ENCODE measurements at places on chromosomes 11 and 22.
A peak's percentile ranks its signal among the peaks of the same experiment; 100 is the strongest.

DNA sequence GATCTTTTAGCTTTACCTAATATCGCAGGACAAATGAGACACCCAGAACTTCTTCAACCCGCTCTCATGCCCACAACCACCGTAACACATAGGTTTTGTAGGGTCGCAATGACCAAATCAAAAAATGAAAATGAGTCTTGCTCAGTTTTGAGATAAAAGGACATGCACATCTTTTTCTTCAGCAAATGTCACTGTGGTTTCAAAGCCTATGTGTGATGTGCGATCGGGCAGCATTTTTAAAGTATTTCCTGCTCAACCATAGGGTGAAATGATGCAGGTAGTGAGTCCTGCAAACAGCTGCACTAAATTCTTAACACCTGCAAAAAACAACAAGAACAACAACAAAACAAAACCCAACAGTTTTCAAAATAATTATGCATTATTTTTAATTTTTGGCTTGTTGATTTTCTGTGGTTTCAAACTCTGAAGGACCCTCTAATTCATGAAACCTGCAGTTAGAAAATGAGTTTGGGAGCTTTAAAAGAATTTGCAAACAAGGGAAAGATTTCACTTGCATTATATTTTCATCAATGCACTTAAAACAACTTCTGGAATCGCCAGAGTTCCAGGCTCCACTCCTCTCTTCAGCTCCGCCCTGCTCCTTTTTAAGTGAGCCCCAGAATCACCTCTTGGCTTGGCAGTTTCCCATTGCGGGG lies 79.4 kb downstream of the PRR5L start:
- no peak for DNase-seq

- no peak for DNase-seq
Measured at GRCh38 chr11:19597876-19598275, 114.8 kb upstream of the NAV2 start.

DNA sequence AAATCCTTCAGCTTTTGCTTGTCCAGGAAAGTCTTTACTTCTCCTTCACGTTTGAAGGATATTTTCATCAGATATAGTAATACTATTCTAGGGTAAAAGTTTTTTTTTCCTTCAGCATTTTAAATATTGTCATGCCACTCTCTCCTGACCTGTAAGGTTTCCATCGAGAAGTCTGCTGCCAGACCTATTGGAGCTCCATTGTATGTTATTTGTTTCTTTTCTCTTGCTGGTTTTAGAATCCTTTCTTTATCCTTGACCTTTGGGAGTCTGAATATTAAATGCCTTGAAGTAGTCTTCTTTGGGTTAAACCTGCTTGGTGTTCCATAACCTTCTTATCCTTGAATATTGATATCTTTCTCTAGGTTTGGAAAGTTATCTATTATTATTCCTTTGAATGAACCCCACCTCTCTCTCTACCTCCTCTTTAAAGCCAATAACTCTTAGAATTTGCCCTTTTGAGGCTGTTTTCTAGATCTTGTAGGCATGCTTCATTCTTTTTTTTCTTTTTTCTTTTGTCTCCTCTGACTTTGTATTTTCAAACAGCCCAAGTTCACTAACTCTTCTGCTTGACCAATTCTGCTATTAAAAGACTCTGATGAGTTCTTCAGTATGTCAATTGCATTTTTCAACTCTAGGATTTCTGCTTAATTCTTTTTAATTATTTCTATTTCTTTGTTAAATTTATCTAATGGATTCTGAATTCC lies 12.0 kb upstream of the WEE1 start:
- no peak for DNase-seq

DNA sequence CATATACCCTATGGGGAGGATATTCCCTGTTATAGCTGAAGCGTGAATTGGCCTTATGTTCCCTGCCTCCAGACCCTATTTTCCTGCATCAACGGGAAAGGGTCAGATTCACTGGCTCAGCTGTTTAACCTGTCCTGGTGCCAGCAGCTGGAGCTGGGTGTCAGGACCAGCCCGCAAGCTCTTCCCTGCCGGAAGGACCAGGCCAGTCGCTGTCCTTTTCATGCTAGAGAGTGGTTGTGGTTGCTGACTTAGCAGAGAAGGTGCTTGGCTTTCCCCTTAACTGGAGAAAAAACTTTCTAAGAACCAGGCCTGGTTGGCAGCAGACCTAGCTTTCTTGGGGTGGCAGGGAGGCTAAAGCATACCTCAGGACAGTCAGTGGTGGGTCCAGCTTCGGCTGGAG lies 5.2 kb upstream of the SREBF2 start:
- DNase-seq, result no peak

DNA sequence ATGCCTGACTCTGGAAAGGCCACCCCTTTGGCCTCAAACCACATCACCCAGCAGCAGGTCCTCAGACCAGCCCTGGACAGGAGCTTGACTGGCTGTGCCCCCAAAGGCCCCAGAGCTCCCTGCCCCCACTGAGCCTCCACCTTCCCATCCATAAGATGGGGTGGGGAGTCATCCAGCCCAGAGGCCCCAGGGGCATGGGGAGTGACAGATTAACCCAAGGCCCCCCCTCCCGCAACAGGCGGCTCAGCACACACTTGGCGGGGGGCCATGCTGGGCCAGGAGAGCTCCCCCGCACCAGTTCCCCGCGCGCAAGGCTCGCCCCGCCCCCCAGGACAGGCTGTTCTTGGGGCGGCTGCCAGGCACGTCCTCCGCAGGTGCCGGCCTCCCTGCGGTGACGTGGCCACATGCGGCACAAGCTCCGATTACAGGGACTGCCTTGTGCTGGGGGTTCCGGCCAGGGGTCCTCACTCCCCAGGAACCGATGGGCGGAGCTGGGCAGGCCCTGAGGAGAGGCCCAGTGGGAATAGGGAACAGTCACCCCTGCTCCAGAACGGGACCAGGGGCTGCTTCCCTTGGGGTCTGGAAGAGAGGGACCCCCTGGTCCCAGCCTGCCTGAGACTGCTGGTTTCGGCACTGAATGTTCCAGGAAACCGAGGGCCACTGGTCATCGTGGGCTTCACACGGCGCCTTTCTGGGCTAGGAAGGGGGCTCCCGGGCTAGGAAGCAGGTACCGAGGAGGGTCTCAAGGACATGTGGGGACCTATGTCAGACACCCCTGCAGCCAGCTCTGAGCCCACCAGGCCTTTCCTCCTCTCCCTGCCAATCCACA lies 5.1 kb upstream of the CDKN1C start:
- DNase-seq, result no peak

DNA sequence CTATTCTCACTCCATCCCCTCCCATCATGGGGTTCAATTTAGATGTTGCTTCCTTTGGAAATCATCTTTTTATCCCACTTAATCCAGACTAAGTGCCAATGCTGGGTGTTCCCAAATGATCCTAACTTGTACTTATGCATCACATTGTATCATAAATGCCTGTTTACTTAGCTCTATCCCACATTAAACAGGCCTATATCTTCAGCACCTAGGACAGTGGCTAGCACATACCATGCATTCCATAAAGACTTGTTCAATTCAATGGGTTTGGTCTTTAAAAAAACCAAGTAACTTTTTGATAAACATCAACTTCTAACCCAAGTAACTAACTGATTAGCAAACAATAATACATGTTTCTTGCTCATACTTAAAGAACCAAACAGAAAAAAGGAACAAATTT lies 40.6 kb downstream of the RSF1 start:
- peak; percentile 28 for DNase-seq

DNA sequence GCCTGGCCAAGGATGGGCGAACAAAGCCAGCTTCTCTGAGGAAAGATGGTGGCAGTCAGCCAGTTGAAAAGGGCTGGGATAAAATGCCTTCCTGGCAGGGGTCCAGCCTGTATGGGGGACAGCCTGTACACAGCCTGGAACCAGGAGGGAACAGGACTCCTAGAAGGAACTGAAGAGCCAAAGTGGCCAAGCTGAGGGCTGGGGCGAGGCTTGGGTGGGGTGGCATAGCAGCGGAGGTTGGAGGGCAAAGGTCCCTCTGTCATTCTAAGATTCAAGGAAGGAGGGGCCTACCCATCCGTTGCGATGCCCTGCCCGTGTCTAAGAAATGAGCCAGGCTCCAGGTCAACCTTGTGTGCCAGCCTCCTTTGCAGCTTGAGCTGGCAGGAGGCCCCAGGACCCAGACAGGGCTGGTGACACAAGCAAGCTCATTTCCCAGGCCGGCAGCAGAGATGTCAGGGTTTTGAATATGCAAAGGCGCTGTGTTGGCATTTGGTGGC lies 22.6 kb downstream of the FADD start:
- no peak for DNase-seq

- DNase-seq, result no peak
Measured at GRCh38 chr11:85945788-85946187, 90.6 kb downstream of the CCDC83 start.

DNA sequence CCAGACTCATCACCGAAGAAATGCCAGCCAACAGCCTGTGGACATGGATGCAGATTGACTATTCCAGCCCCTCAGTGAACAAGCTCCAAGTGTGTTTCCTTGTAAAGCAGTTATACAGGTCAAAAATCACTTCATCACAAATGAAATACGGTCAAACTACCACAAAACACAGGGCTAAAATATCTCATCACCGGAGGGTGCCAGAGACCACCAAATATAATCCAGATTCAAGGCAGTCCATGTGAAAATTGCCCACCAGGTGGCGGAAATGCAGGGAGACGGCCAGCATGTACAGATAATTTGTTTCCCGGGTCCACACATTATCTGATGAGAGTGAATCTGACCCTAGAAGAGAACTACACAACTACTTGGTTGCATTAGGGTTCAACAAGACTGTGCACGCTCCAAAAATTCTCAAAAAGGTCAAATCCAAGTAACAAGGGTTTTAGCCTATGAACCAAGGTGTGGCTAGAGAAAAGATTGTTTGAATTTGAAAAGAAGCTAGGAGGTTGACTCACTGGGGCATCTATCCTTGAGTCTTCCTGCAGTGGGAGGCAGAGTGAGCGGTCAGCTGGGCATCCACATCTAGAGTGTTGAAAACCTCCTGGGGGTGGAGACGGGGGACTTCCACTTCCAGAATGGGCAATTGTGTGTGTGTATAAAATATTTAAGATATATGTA lies 71.7 kb downstream of the IGLL5 start:
- DNase-seq, result peak; percentile 68

GRCh38 chr11:34411111-34411510 lies 27.6 kb upstream of the CAT start:
- no peak for DNase-seq

GRCh38 chr11:122910775-122911174 lies 28.2 kb downstream of the JHY start:
- no peak for DNase-seq

DNA sequence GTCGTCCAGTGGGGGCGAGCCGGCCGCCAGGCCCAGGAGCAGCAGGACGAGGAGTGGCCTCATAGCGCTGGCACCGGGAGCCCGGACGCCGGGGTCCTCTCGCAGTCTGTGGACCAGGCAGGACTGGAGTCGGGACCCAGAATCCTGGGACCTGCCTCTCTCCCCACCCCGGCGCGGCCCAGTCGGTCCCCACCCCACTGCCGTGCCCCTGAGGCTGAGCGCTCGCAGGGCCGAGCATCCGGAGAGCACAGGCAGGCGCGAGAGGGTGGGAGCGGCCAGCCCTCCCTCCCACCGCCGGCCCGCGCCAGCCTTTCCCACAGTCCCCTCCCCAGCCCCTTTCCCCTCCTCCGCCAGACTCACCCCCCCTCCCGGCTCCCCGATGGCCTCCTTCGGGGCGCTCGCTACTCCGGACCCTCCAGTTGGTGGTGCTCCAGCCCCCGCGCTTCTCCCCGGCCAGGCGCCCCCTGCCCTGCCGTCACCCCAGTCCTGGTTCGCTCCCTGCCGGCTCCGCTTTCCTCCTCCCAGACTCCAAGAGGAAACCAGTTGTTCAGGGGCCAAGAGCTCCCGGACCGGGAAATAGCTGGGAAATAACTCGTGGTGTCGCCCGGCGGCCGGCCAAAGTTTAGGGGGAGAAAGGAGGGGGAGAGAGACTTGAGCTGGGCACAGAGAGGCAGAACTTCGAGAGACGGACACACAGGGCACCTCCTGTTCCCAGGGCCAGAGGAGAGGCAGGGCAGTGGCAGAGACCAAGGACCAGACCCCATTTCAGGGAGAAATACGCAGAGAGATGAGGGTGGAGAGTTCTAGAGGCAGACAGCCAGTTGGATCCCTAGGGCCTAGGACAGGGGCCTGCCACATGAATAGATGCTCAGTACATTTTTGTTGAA lies at the start of gene C1QTNF5:
Gene C1QTNF5 (minus strand): TSS at position 549 of the 887 bp plus-strand sequence. CDS start 486 bp downstream, at position 63.
- DNase-seq, result no peak

DNA sequence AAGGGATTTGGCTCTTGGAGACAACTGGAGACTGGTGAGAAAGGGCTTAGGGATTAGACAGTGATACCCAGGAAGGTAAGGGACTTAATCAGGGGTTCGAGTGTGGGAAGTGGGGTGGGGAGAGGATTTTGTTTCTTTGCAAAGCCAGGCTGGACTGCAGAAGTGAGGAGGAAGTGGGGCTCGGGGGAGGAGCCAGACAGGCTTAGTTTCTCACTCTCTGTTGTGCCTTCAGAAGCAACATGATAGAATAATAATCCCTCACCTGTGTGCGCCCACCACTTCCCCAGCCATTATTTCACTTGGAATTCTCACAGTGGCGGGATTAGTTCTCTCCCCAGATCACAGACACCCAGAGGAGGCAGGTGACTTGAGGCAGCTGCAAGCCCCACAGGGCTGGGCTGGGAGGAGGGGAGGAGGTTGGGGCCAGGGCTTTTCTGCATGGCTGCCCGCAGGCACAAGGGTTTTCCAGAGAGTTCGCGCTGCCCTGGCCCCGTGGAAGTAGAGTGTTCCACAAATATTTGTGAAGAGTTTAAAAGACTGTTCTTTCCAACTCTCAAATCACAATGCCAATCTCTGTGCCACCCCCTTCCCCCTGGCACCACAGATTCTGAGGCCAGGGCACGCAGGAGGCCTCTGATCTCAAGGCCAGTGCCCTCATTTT lies 4.0 kb upstream of the SEC14L2 start:
- no peak for DNase-seq

- DNase-seq, result peak; percentile 91
Measured at GRCh38 chr11:45771566-45772448, 33.1 kb upstream of the SLC35C1 start.

DNA sequence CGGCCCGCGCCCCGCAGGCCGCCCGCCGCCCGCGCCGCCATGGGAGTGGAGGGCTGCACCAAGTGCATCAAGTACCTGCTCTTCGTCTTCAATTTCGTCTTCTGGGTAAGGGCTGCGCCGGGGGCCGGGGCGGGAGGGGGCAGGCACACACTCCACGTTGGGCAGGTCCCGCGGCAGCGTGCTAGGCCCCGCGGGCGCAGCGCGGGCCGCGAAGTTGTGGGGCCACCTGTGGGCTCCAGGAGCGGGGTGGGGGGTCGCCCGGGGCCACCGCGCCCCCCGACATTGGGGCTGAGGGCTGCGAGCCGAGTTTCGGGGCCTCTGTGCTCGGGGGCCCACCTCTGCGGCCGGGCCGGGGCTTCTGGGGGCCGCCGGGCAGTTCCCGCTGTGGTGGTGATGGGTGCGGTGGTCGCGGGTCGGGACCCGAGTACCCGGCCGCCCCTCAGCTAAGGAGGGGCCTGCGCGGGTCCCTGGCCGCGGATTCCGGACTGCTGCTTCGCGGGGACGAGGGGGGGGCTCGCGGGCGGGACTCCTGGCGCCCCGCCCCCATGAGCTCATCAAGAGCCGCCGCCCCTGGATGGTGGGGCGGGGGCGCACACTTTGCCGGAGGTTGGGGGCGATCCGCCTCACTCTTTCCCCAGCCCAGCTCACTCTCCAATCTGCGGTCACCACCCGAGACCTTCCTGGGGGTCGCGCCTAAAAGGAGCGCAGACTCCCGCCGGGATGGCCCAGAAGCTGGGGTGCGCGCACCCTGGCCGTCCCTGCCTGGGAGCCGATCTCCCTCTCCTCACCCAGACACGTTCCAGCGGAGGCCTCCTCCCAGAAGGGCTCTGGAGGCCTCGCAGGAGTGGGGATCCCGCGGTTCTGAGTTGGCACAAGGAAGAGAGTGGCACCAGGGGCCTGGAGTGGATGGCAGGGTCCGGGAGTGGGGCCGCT lies 667 bp downstream of the CD81 start:
- no peak for DNase-seq

- no peak for DNase-seq
Measured at GRCh38 chr22:19918332-19919106, 23.1 kb upstream of the COMT start.
